ENCODE measurements at places on chromosomes 4 and X.

GRCh38 chr4:86160426-86160825, 199.4 kb downstream of the MAPK10 start:
- DNase-seq: no peak

DNA sequence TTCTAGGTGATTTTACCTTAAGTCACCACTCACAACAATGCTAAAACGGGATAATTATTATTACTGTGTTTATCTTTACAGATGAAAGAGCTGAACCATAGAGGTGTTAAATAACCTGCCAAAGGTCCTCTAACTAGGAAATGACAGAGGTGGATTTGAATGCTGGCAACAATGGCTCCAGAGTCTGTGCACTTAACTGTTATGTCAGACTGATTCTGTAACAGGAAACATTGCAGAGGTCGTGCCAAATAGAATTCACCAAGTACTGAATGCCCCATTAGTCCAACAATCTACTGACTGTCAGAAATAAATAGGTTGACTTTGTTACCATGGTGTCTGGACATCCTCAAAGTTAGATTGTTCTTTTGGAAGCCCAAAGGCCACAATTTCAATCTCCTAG, 20.9 kb upstream of the USP27X start:
- DNase-seq: no peak

DNA sequence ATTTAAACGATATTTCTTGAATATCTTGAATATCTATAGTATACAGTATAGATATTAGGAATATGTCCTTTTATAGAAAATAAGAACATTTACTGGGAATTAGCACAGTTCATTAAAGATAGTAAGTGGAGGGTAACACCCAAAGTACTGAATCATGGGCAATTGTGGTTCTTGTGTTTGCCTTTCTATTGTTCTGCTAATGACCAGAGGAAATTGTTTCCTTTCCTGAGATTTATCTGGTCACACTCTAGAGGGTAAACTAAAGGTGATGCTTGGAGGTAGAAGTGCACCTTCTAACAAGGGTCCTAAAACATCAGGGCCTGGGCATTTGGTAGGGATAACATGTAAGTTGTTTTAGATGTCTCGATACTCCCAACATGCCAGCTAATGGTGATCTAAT, 241.3 kb upstream of the SFRP2 start:
- no peak for DNase-seq

DNA sequence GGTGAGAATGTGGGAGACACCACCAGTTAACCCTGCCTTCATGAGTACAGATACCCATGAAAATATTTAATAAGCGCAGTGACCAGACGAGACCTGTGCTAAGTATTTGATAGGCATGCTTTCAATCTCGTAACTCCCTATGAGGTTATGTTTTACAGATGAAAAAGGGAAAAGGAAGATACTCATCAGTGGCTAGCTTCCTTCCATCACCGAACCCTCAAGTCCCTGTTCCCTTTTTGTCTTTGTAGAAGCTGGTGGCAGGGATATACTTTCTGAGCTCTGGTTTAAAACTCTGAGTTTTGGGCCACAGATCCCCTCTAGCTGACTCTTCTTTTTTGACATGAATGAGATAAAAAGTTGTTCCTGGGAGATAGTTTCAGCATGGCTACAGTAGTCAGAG, 26.3 kb downstream of the AFF1 start:
- DNase-seq: no peak

GRCh38 chr4:156329779-156330178, 376.1 kb upstream of the CTSO start:
- no peak for DNase-seq

GRCh38 chr4:105208561-105208960, 61.9 kb downstream of the TET2 start:
- no peak for DNase-seq

- no peak for DNase-seq
These were observed 11.3 kb upstream of the YTHDC1 start for GRCh38 chr4:68361146-68361589.

- no peak for DNase-seq
These were observed 81.3 kb downstream of the HMGN5 start for GRCh38 chrX:81120258-81120935.

Data from stimulated activated CD4-positive, alpha-beta T cell treated with anti-CD3 and anti-CD28 coated beads, Interleukin-15, amount 100 ng/mL, for 48 hours (primary cell).